Stimulated activated CD4-positive, alpha-beta T cell treated with anti-CD3 and anti-CD28 coated beads, TNF-alpha, amount 100 ng/mL, for 4 hours (primary cell): ENCODE measurements at places on chromosomes 3 and 15.

DNA sequence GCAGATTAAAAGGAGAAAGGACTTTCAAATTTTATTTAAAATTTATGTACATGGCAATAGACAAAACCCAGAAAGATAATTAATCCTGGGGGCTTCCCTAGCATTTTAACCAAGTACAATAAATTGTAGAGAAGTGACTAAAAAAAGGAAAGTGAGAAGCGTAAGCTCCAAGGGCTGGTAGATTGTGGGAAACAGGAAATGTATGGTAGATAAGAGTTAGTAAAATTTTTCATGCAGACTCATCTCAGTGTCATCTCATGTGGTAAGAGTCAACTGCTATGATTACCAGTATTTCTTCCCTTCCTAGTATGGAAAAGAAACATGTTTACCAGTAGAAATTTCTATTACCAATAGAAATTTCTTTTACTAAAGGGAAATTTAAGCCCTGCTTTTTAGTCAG, 464.3 kb upstream of the AGTR1 start:
- no peak for DNase-seq

GRCh38 chr15:60390231-60390630, 7.6 kb downstream of the ANXA2 start:
- DNase-seq: no peak

DNA sequence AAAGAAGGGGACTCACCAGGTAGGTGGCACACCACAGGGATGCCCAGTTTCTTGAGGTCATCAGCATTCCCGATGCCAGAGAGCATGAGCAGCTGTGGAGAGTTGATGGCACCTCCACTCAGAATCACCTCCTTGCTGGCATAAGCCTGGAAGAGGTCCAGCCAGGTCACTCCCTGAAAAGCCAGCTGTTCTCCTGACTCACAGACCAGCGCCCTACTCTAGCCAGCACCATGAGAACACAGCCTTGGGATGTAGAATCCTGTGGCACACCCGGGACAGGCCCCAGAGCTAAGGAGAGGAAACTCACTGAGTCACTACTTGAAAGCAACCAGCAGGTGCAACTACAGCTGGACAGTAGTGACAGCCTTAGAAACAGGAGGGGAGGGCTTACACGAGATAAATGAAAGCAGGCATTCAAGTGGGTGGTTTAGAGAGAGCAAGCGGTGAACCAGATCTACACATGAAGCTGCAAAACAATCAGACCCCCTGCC, 24.5 kb downstream of the CHDH start:
- no peak for DNase-seq

GRCh38 chr15:69798481-69799250, 299.1 kb downstream of the TLE3 start:
- no peak for DNase-seq

- no peak for DNase-seq
Measured at GRCh38 chr3:175103298-175103697, 244.2 kb downstream of the NAALADL2 start.

DNA sequence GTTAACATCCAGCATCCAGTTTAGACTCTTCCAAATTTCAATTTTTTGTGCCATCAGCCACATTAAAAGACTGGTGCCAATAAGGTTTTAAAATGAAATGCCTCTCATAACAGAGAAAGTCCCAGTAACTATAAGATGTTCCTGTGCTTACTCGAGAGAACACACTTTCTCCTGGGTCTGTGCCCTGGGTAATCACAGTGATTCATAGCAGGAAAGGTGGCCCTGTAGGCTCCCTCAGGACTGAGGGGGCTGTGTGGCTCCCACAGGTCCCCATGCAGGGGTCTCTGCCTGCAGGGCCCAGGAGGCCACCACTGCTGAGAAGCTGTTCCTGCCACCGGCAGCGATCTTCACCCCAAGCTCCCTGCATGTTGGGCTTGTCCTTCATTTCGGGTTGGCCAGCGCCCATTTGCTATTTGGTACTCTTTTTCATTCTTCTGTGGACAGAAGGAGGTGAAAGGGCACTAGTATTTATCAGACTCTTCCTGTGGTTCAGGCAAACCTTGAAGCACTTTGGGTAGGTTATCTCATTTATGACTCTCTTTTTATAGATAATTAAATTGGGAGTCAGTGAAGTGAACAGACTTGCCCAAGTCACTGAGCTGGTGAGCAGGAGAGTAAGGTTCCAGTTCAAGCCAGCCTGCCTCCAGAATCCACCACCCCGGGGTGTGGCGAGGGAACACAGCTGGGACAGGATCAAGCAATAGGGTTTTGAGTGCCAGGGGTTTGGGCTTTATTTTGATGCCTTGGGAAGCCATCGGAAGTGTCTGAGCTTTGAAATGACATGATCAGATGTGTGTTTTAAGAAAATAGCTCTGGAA, 44.2 kb upstream of the PLXNA1 start:
- no peak for DNase-seq

DNA sequence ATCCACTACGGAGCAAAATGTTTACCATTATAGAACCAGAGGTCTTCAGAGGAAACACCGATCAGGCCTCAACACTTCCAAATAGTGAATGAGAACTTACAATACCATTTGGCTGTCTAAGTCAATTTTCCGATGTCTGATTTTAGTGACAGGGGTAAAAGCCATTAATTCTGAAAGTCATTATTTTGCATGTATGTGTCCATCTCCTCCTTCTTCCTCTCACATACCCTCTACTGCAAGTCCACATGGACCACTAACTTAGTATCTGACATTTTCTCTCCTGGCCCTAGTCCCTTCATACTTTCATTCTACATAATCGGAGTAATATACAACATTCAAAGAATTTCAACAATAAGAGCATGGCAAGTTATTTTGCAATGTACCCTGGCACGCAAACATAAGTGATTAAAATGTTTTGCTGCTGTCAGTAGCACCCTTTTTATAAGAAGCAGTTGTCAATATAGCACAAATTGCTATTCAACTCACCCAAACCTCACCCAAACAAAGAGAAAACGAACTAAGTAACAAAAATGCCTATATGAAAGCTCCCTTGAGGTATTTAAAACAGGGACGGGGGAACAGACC, 1.9 kb downstream of the TOP2B start:
- no peak for DNase-seq

DNA sequence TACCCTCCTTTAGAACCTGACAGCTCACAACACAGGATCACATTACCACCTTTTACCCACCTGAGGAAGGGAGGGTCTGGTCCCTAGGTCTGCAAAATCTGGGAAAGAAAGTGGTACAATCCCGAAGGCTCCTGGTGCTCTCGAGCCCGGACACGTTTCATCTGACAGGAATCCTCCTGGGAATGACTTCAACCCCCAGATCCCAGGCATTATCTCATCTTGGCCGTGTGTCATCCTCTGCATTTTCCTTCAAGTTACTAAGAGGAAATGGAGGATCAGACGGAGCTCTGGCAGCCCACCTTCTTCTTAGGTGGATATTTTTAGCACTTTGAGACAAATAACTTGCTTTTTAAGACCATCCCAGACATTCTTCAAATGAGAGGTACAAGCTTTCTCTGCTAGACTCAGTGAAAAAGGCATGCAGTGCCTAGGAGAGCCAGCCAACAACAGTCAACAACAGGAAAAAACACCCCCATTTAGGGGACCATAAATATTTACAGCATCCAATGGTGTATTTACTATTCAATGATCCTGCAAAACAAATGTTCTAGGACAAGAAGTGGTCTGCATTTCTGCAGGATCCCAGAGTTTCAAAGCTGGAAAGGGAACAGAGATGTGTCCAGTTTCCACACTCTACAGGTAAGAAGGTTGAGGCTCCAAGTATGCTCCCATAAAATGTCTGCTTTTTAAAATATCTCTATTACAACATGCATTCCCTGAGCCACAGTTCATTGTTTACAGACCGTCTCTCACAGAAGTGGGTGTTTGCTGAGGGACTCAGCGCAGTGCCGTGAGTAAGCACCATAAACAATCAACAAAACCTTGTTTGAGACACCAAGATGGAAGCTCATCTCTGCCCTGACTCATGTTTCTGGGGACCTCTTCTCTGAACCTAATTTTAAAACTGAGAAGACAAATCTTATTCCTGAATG, 38.3 kb upstream of the ARHGEF3 start:
- DNase-seq: no peak

GRCh38 chr3:24522146-24522579, 27.5 kb upstream of the THRB start:
- DNase-seq: no peak

- DNase-seq: no peak
Measured at GRCh38 chr3:45711931-45712330, 22.7 kb downstream of the SACM1L start.

DNA sequence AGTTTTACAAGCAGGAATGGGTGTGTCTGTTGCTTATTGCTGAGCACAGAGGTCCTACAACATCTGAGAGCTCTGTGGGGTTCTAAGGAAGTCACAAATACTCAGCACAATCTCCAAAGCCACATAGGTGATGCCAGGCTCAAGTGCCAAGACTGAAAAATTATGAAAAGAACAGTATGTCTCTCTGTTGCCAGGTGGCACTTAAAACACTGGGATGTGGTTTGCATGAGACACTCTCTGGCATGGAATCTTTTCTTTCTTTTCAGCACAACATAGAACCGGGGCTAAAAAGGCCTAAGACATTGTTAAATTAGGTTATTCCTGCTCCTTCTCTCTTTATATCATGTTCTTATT, 127.3 kb upstream of the PRICKLE2 start:
- no peak for DNase-seq

GRCh38 chr3:42256135-42256819, 9.7 kb downstream of the CCK start:
- DNase-seq: no peak

DNA sequence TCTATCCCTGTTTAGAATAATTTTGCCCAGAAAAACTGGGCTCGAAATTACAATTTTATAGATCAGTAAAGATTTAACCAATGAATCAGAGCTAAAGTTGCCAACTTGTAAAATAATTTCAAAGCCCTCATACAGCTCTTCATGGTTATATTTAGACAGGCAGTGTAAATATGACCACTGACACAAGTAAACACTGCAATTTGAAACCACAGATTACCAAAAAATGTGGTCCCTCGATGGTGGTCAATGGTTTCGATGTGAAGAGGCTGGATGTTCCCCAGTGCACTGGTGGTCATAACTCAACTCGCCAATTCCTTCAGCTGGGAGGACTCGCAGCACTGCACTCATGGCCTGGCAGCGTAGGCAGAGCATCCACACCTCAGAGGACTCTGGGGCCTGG, 28.6 kb downstream of the LRTM1 start:
- DNase-seq: no peak

DNA sequence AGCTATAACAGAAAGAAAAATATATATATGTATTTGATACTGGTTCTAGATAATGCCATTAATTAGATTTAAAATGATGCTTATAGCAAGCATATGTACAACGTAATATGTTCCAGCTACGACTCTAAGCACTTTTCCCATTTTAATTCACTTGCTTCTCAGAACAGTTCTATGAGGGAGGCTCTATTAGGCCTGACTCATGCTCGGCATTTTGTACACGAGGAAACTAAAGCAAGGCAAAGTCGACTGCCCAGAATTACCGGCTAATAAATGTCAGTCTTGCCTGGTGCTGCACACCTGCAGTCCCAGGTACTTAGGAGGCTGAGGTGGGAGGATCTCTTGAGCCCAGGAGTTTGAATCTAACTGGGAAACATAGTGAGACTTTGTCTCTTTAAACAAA, 106.0 kb downstream of the PTPRG start:
- DNase-seq: no peak

DNA sequence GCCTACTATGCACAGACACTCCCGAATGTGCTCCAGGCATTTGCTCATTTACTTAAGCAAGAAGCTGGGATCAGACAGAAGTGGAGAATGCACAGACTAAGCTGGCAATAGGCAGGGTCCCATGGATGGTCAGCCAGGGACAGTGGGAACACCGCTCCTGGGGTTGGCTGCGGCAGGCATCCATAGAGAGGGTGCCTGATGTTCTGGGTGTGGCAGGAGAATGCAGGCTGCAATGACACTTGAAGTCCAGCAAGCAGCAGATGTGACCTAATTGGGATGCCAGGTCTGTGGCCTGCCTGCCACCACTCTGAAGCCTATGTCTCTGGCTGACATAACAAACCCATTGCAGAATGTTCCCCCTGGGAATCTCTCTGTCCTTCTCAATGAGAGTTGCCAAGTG, 40.2 kb upstream of the SLC6A11 start:
- DNase-seq: no peak

DNA sequence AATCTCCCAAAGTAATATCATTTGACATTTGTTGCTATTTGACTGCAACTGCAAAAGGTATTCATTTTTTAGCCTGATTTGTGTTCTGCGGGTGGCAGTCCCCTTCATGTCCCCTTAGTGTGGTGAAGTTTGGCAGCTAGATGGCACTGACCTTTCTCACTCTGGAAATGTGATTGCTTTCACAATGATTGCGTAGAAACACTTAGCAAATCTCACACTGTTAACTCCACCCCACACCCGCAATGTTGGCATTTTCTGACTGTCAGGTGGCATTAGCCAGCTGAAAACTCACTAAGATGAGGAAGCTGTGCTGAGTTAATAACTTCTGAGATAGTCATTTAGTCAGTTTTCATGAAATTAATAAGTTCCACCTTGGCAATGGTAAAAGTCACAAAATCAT, 76.9 kb downstream of the TRIM69 start:
- DNase-seq: no peak

- DNase-seq: no peak
Measured at GRCh38 chr3:104612218-104612617, 754.5 kb upstream of the ALCAM start.

GRCh38 chr15:100193277-100193860, 148.4 kb downstream of the ADAMTS17 start:
- DNase-seq: no peak

- DNase-seq: no peak
Measured at GRCh38 chr3:159841766-159842165, 146.9 kb upstream of the IL12A start.

GRCh38 chr15:66008940-66009562, 139.8 kb downstream of the RAB11A start:
- DNase-seq: no peak

DNA sequence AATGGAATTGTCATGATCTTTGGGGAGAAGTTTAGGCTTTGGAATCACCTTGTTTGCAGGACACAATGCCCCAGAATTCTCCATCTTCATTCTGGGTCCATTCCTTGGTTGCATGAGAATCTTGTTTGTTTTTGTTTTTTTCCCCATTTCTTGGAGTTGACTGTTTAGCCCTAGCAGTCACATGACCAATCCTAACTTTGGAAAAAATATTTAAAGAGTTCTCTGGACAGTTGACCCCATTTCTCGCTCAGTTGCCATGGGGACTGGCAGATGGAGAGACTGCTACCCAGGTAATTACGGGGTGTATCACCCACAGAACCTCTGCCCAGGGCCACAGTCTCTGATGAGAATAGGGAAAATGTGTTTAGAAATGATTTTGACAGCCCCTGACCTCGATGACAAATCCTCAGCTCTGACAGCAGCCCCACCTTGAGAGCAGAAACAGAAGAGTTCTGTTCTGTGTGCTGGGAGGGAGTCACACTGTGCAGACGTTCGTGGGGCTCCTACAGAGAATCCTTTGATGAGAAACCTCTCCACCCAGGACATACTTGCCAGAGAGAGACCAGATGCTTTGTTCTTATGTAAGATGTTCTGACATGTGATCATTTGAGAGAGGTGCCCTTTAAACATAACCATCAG, 57.7 kb downstream of the IL16 start:
- no peak for DNase-seq
